Esophagus squamous epithelium (tissue), 5 donors: ENCODE measurements at places on chromosomes 7 and 10.

DNA sequence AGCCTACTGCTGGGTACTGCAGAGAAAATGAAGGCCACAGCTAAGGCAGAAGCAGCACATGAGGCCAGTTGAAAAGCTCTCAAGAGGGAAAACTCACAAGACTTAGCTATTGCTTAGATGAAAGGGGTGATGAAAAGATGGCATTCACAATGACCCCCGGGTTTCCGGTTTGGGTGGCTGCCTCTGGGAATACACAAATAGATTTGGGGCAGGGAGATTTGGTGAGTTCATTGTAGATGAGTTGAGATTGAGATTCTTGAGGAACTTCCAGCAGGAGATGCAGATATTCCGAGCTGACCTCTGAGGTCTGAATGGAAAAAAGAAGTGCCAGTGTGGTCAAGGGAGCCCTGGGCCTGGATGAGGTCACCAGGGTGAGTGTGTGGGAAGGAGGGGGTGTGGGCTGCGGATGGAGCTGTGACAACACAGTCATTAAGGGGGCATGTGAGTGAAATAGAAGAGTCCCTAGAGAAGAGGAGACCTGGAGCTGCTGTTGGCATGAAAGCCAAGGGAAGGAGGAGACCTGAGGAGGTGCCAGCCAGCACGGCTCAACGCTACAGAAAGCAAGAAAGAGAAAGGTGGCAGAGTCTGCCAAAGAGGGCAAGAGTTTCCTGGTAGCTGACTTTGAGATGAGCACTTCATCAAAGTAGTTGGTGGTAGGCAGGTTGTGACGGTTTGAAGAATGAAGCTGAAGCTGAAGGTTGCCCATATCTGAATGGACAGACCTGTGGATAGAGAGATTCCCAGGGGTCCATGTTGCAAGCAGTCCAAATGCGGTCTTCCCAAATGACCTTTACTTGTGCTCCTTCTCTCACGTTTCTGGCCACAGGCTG is 43.7 kb downstream of the HIF1AN start:
- DNase-seq: no peak

GRCh38 chr7:156540619-156541165 is 99.9 kb upstream of the RNF32 start:
- no peak for DNase-seq

- DNase-seq: no peak
Observed at GRCh38 chr7:132740176-132740575, 163.9 kb upstream of the PLXNA4 start.

DNA sequence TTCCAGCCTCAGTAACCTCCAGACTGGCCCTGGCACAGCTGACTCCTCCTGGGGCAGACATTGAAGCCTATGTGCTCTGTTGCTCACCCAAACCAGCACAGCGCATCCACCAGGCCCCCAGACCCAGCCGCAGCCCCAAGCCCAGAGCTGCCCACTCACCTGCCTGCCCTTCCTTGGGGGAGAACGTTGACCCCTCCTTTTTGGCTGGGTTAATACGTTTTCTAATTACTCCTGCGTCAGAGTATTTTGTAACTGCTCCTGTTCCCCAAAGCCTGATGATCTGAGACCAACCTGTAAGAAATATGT is 106.9 kb upstream of the NPS start:
- no peak for DNase-seq

- no peak for DNase-seq
Observed at GRCh38 chr10:11449761-11450160, 161.7 kb downstream of the USP6NL start.

GRCh38 chr7:44796504-44797328 is at the start of gene PPIA:
Gene PPIA (plus strand): TSS chr7:44796681. CDS start chr7:44796725, 44 bp downstream.
- peak; percentile 87 for DNase-seq

- DNase-seq: no peak
Observed at GRCh38 chr10:1310271-1310789, 254.1 kb downstream of the WDR37 start.

DNA sequence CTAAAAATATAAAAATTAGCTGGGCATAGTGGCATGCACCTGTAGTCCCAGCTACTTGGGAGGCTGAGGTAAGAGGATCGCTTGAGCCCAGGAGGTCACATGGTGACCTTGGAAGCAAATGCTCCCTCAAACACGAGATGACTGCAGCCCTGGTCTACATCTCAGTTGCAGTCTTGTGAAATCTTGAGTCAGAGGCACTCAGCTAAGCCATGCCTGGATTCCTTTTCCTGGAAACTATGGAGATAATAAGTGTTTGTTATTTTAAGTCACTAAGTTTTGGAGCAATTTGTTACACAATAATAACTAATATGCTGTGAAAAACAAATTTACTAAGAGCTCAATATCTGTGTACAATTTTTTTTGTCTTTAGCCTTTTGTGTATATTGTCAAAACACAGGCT is 284.3 kb upstream of the KAT6B start:
- DNase-seq: no peak

DNA sequence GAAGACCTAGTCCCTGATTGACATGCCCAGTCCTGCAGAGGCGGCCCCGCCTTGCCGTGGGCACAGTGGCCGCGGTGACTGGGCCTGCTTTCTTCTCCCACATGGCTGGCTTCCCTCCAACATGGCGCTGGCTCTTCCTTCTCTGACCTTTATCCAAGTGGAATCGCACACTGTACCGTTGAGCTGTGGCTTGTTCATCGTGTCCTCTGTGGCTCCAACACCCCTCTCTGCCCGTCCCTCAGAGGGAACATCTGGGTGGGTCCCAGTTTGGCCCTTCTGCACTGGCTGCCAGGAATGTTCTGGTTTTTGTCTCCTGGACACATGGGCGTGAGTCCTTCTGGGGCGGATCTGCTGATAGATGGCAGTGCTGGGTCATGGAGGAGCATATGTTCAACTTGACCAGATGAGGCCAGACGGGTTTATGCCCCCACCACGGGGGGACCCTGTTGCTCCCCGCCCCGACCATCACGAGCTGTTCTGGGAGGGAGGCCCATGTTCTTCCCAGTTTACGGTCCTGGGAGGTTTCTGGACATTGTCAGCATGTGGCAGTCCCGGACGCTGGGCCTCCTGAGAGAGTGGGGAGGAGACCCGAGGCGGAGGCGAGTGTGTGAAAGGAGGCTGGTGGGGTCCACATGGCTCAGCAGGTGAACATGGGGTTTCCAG is 63.5 kb downstream of the LHPP start:
- no peak for DNase-seq

DNA sequence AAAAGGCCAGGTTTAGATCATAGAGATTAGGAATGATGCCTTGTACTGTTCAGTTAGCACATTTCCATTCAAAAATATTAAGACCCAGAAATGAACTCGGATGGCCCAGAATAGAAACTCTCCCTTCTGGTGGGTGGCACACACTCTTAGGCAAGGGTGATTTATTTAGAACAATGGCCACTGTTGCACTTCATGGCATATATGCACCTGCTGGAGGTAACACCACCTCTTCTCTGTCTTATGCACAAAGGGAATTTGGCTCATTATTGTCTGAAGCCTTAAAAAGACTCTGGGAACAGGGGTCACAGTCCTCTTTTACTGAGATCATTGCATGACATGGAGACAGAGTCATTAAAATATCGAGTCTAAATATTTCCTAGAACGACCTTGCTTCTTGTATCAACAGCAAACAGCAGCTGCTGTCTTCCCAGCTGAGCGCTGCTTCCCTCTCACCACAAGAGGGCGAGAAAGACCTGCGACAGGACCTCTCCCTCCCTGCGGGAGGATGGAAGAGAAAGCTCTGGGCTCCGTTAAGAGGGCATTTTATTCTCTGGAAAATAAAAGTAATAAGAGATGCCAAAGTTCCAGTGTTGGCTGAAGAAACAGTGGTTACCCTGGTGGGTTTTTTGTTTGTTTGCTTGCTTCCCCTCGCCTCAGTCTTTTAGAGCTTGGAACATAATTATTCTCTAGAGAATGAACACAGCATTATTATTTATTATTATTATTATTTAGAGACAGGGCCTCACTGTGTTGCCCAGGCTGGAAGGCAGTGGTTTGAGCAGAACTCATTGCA is 13.5 kb upstream of the BAMBI start:
- DNase-seq: no peak

DNA sequence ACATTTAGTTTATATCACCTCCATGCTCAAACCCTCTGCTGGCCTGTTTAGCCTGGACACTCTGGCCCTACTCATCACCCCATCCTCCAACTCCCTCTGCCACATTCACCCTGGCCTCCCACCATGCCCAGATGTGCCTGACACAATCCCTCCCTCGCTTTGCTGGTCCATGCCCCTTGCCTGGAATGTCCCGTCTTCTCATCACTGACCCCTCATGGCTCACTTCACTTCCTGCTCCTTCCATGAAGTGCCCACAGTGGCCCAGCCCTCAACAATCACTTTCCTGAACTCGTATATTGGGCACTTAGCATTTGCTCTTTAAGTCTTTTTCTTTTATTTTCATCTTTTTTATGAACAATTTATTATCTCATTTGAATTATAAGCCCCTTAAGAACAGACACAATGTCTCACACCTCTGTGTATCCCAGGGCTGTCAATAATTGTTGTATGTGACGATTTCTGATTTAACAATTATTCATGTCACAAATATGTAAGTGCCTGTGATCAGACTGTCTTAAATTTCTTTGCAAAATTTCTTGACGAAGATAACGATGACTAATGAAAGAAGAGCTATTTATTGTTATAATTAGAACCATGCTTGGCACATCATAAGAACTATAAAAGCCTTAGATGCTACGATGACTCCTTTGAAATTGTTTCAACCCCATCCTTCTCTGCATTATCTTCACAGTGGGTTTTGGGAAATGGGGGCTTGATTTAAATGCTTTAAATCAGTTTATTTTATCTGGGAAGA is 209.9 kb upstream of the YAE1 start:
- no peak for DNase-seq
